Stimulated activated CD4-positive, alpha-beta T cell treated with anti-CD3 and anti-CD28 coated beads, Interleukin-12 subunit alpha, Interleukin-12 subunit beta, amount 100 ng/mL, for 4 hours (primary cell): ENCODE measurements at places on chromosomes 5 and 9.

- DNase-seq, result no peak
Observed at GRCh38 chr9:36945999-36946398, 88.1 kb downstream of the PAX5 start.

DNA sequence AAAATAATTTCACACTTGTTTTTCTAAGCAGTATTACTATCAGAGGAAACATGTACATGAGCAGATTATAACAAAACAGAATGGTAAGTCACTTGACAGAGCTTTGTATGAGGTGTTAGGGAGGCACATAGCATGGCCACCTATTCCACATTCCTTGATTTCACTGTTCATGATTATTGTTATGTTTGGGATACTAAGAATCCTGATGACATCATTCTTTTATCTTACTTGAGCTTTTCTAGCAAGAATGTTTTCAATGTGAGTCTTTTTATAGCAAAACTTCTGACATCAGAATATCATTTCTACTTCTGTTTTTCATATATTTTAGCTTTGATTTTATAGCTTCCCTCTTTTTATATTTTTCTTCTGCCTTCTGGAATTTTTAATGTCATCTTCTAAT, 208.2 kb downstream of the DMRTA1 start:
- DNase-seq, result no peak

GRCh38 chr5:177496727-177497291, 595 bp downstream of the PDLIM7 start:
- DNase-seq, result no peak

DNA sequence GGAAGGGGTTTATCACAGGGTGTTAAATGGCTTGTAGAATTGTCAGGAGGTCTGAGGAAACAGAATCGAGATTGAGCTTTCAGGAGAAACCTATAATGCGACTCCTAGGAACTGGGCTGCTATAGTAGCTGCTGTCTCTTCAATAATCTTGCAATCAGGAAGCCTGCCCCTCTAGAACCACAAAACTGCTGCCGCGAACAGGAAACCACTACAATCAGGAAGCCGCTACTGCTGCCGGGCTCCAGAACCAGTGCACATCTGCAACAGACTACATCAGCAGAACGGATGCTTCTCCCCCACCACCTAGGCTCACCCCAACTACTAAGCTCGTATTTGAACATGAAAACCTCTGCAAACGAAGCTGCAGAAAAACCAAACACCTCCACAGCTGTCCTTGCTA, 31.6 kb downstream of the TNFSF8 start:
- peak; percentile 56 for DNase-seq

GRCh38 chr5:168679515-168679920, 100.3 kb upstream of the PANK3 start:
- peak; percentile 57 for DNase-seq

- DNase-seq, result no peak
Observed at GRCh38 chr5:10586555-10586954, 22.7 kb downstream of the ANKRD33B start.

- no peak for DNase-seq
Observed at GRCh38 chr5:170219615-170220014, 13.2 kb upstream of the C5orf58 start.

- DNase-seq, result no peak
Observed at GRCh38 chr5:107875833-107876232, 205.1 kb upstream of the EFNA5 start.

DNA sequence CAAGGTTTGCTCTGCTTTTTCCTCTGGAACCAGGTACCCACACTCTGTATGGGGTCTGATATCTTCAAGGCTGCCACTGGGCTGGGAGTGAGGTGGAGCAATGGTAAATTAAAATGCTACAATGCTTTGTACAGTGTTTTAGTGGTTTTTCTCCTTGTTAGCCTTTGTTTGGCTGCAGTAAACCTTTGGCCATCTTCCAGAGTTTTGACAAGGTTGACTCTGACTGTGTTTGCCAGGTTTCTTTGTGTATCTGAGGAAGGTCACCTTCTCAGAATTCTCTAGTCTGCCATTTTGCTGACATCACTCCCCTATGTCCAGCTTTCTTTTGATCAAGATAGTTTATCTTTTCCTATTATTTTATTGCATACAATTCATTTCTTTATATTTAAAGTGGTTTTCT, 11.2 kb downstream of the SPATA31D1 start:
- DNase-seq, result no peak
